ENCODE measurements at places on chromosomes 4 and X.

GRCh38 chr4:15851969-15852368, 73.8 kb downstream of the CD38 start:
- DNase-seq: no peak

- DNase-seq: no peak
These were observed 69.5 kb downstream of the IL15 start for GRCh38 chr4:141705747-141706377.

DNA sequence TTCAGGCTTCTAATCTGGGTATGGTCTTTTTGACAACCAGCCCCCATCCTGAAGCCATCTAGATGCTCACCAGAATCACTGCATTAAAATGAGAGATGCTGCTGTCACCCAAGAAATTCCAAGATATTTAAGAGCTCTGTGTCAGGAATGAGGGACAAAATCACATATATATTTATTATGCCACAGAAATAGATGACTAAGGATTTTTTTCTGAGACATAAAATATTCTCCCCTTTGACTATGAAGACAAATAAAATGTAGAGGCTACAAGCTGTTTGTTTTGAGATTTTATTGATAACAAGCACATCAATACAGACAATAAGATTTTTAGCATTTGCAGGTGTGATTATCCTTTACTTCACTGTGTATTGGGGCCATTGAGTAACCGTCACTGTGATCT, 77.4 kb downstream of the COMMD8 start:
- no peak for DNase-seq

GRCh38 chrX:50099331-50099730, 101.5 kb downstream of the AKAP4 start:
- DNase-seq: no peak

DNA sequence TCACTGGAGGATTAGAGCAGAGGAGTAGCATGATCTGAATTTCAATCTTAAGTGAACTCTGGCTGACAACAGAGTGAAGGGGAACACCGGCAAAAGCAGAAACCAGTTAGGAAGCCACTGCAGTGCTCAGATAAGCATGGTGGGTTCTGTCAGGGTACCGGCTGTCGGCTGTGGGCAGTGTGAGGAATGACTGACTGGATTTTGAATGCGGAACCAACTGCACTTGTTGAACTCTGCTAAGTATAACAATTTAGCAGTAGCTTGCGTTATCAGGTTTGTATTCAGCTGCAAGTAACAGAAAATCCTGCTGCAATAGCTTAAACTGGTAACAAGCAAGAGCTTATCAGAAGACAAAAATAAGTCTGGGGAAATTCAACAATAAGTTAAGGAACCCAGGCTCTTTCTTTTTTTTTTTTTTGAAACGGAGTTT, 5.2 kb downstream of the HTT start:
- DNase-seq: no peak

DNA sequence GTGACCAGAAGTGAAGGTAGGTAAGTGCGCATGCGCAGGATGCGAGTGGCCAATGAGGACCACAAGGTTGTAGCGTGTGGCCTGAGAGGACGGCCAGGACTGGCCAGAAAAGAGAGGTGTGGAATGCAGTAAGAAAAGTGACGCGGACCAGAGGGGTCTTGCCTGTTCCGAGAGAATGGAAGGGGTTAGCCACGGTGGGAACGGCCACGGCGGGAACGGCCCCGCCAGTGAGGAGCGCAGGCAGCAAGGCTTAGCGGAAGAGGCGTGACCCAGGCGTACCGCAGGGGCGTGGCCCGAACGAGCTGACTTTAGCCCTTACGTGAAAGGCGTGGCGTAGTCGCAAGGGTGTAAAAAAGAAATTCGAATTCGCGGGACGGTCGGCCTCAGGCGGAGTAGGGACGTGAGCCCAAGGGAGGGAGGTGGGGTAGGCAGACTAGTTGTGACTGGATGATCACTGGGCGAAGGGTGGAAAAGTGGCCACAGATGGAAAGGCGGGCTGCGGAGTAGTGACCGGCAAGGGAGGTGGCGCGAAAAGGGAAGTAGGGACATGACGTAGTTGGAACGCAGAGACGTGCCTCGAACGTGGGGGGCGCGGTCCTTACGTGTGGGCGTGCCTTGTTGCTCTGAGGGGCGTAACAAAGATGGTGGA, 10.4 kb upstream of the CLTRN start:
- DNase-seq: peak; percentile 84

GRCh38 chrX:80207327-80207726, 192.8 kb downstream of the TBX22 start:
- DNase-seq: no peak

- DNase-seq: no peak
These were observed 10.0 kb upstream of the MTM1 start for GRCh38 chrX:150558424-150558823.
